ENCODE measurements at places on chromosomes 6 and 20.

DNA sequence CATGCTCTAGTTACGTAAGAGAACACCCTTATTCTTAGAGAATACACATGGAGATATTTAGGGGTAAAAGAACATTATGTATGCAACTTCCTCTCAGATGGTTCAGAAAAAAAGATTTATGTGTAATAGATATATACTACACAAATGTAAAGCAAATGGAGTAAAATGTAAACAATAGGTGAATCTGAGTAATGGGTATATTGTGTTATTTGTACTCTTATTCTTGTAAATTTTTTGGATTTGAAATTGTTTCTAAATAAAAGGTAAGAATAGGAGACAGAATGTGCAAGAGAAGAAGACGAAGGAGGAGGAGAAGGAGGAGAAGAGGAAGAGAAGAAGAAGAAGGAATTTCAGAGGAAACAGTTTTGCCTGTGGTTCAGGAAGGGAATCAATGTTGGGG, 22.5 kb upstream of the LCA5 start:
- no peak for DNase-seq

- DNase-seq: no peak
Measured at GRCh38 chr6:7389162-7389450, 436 bp downstream of the CAGE1 start.

DNA sequence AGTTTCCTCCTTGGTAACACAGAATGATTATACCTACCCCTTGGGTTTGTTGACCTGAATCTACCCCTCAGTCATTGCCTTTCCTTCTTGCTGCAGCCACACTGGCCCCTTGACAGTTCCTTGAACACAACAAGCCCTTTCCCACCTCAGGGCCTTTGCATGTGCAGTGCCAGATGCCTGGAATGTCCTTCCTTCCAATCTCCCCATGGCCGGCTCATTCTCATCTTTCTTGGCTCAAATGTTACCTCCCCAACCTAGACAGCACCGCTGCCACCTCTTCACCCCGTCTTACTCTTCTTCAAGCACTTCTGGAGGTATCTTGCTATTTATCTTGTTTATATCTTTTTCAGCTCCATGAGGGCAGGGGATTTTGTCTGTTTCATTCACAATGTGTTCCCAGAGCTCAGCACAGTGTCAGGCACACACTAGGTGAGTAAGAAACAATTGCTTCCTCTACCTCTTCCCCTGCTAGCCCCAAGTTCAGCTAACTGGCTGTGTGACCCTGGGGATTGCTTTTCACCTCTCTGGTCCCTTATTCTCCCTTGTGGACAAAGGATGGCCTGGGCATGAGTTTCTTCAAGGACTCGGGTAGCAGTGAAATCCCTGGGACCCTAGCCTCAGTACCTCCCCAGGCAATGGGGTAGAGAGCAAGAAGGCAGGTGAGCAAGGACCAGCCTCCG, 121.5 kb downstream of the CEBPB start:
- no peak for DNase-seq

DNA sequence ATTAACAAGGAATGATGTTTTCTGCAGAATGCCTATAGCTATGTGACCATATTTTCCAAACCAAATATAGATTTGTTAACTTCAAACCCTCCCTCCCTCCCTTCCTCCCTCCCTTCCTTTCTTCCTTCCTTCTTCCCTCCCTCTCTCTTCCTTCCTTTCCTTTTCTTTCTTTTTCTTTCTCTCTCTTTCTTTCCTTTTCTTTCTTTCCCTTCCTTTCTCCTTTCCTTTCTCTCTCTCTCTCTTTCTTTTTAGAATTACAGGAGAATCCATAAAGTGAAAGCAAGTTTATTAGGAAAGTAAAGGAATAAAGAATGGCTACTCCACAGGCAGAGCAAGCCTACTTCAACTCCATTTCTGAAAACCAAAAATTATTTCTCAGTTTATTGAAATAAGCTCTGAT, 153.0 kb downstream of the AHI1 start:
- no peak for DNase-seq

- DNase-seq: no peak
Measured at GRCh38 chr6:37922563-37922962, 103.0 kb downstream of the ZFAND3 start.

GRCh38 chr6:119079283-119079809, 882 bp upstream of the FAM184A start:
- no peak for DNase-seq

DNA sequence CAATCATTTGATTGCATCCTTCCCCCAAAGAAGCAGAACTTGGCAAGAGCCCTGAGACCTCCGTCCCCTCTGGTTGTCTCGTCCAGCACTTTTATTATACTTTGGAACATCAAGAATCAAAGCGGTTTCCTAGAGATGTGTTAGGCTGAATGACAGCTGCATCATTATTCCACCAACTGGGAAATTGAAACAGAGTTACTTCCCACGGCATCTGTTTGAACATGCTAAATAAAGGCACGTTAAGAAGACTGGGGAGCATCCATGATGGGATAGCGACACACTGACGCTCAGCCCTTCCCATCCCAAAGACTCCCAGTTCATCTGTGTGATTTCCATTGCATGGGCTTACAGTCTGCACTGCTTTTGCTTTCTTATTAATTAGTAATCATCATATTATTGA, 147.8 kb downstream of the TBC1D7 start:
- no peak for DNase-seq

DNA sequence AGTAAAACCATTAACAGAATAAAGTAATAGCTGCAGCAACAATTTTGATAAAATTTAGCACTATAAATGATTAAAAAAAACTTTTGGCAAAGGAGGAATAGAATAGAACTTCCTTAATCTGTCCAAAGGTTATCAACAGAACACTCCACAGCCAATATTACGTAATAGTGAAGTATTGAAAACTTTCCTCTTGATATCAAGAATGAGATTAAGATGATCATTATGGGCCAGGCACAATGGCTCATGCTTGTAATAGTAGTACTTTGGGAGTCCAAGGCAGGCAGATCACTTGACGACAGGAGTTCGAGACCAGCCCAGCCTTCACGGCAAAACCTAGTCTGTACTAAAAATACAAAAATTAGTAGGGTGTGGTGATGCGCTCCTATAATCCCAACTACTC, 26.0 kb downstream of the SOBP start:
- DNase-seq: no peak

GRCh38 chr6:89311853-89312531, 3.1 kb downstream of the GABRR2 start:
- no peak for DNase-seq

DNA sequence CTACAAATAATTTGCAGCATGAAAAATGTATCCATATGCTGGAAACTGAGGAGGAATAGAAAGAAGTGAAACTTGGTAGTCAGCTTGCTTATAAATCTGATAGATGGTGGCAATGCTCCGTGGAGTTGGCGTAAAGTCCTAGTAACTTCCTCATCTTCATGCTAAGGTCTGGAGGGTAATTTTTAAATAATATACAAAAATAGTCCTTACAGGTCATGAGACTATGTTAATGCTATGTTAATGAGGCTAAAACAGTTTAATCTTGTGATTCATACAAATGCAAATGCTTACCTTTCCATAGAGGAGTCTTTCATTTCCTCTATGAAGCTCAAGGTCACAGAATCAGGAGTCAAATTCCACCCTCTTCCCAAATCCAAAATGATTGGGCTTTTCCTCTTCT, 9.4 kb upstream of the CRIP3 start:
- no peak for DNase-seq
